Stimulated activated memory B cell treated with anti-CD40 and anti-IgM and Interleukin-4, amounts not matched to agents 10 μg/mL and 1 μg/mL and 100 μg/mL, for 72 hours (primary cell): ENCODE measurements at places on chromosomes 6 and 20.
A peak's percentile ranks its signal among the peaks of the same experiment; 100 is the strongest.

GRCh38 chr20:43942201-43942590, 27.5 kb downstream of the TOX2 start:
- no peak for ATAC-seq

DNA sequence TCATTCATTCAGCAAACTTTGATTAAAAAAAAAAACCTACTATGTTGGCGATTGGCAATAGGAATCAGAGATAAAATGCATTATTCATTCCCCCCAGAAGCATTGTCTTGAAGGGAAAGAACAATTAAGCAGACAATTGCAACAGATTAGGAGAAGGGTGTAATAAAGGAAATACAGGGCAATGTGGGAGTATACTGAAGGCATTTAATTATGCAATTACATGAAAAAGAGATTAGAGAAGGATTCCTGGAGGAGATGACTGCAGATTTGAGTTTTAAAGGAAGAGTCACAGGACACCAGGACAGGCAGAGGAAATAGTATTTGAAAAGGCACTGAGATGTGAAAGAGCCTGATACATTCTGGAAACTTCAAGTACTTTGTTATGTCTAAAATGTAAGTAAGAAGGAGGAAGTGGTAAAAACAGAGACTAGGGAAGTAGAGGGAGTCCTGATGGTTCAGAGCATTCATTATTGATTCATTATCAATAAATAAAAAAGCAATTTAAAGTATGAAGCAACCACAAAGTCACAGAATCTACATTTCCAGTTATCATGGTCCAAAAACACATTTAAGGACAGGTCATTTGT, 43.7 kb downstream of the THEMIS start:
- ATAC-seq: no peak

GRCh38 chr6:44024574-44025219, 102.6 kb downstream of the MRPL14 start:
- no peak for ATAC-seq

GRCh38 chr6:149383371-149383770, 16.7 kb upstream of the SUMO4 start:
- ATAC-seq: no peak

GRCh38 chr6:113495521-113495920, 361.6 kb upstream of the MARCKS start:
- ATAC-seq: no peak

DNA sequence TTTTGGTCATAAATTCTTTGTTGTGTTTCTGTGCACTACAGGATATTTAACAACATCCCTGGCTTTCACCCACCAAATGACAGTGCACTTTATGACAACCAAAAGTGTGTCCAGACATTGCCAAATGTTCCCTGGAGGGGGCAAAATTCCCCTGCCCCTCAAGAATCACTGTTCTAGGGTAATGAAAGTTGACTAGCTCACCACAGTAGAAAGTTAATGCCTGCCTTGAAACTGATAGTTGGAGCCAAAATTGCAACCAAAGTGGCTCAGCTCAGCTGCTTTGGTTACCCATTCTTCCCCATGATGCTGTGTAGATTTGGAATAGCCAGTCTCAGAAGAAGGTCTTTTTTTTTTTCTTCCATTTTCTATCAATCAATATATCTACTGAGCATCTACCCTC, 150.6 kb downstream of the RALGAPA2 start:
- peak; percentile 20 for ATAC-seq

DNA sequence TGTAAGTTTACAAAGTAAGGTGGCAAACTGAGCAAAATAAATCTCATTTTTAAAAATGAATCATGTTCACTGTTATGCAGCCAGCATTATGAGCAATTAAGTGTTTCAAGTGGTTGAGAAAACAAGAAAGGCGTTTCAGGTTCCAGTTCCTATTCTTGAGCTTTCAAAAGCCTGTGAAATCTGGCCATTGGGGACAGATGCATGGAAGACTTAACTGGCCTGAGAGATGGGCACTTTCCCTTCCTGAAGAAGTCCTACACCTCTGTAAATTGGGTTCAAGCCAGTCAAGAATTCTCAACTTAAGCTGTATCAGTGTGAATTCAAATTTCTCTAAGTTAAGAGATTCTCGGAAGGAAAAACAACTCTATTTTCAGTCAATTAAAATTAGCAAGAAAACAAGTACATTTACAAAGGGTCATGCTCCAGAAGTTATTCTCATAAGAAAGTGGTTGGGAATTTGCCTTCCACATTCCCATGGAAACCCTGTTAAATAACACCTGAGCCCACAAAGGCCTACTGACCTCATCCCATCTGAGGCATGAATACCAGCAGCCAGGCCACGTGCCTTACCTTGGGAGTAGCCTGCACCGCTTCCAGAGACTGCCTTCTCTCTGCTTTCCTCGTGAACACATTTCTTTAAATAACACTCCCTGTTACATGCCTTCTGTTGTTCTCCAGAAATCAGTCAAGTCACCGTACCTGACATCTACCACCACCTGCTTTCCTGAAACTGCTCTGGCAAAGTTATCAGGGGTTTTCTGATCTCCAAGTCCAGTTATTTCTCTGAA, 19.4 kb downstream of the MAP3K5 start:
- ATAC-seq: peak; percentile 68

DNA sequence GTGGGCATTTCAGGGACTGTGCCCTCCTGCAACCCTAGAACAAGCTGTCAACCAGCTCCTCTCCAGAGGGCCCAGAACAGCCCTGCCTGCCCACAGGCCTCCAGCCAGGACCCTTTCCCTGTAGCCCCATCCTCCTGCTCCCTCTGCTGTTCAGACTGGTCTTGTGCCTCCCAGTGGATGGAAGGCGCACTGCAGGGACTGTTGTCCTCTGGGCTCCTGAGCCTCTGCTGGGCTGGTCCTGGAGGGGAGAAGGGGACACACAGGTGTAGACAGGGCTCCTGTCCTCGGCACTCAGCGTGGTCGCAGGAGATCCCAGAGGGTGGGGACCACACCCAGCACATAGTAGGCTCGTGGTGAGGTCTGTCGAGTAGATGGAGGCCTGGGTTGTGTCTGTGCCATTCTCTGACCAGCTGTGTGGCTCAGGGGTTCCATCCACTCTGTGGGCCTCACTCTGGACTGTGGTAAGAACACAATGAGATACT, 11.5 kb downstream of the ITPR3 start:
- ATAC-seq: peak; percentile 17

- no peak for ATAC-seq
Measured at GRCh38 chr6:24925661-24926060, 10.1 kb downstream of the RIPOR2 start.

GRCh38 chr6:134436281-134436815, 118.4 kb upstream of the SGK1 start:
- ATAC-seq: peak; percentile 90

DNA sequence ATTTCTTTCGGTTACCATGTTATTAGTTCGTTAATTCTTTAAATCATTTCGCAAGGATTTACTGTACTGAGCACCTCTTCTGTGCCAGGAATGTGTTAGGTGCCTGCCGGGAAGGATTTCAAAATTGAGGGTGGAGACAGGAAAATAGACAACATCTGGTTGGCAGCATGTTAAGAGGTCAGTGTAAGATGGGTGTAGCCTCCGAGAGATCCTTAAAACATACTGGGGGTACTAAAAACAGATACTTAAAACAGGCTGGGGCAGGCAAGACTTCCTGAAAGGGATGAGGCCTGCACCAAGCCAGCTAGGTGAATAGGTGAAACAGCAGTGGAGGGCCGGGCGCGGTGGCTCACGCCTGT, 178.0 kb upstream of the SGK1 start:
- no peak for ATAC-seq

GRCh38 chr6:69578361-69578890, 218.4 kb downstream of the LMBRD1 start:
- ATAC-seq: no peak

DNA sequence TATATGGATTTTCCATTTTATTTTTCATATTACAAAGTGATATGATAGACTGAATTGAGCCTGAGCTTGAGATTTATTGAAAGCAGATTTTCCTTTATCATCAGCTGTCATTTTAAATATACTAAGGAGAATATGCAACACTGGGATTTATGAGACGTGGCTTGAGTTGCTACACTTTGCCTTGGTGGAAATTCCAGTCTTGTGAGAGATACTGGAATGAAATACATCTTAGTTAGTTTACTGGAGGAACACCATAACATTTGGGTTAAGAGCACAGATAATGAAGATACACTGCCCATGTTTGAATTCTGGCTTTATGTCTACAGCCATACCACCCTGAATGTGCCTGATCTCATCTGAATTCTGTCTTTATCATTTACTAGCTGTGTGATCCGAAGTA, 86.5 kb upstream of the IFNGR1 start:
- ATAC-seq: no peak

GRCh38 chr20:15625981-15626380, 947.3 kb downstream of the KIF16B start:
- no peak for ATAC-seq

DNA sequence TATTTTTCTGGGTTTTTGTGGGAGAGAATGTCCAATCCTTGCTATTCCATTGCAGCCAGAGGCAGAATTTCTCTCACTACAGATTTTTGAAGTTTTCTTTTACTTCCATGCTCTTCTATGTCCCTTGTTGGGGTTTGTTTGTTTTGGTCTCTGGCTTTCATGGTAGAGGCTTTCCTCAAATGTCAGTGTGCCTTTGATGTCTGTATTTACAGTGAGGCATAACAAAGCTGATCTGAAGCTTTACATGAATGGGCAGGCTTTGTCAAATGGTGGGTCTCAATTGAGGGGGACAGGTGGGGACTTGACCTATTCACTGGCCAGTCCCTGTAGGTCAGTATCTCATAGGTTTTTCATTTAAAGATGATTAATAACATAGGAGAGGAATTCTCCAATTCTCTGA, 8.6 kb upstream of the CARMIL1 start:
- ATAC-seq: no peak

DNA sequence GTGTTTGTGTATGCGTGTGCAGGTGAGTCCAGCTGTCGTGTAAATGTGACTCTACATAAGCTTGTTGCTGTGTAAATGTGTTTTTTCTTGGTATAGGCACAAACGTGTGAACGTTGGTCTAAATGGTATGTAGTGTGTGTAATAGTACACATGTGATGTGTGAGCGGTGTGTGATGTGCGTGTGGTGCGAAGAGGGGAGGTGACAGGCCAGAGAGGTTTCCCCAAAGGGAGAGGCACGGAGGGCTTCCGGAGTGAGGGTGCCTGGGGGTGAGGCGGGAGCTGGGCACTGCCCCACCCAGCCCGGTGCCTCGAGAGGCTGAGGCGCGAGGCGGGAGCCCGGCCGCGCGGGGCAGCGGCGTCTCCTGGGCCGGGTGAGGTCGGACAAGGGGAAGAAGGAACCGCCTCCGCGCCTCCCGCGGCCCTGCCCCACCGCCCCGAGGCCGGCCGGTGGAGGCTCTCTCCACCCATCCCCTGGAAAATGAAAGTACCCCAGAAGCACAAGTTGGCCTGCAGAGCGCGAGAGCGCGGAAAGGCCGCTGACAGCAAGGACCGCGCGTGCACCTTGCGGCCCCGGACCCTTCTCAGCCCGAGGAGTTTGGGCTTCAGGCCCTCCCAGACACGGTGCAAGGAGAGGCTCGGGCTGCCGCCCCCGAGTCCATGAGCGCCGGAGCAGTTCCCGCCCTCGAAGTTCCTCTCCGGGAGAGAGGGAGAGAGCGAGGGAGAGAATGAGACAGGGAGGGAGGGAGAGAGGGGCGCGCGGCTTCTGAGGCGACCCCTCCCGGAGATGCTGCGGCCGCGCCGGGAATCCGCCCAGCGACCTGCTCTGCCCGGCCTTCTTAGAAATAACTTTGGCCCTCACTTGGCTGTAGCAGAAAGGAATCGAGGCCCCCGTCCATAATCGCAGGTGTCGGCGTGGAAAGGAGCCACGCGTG, 43.2 kb upstream of the OSTM1 start:
- peak; percentile 62 for ATAC-seq

GRCh38 chr20:50624351-50625016, 66.9 kb downstream of the RIPOR3 start:
- ATAC-seq: no peak

- ATAC-seq: no peak
Measured at GRCh38 chr20:16350465-16350864, 222.8 kb downstream of the KIF16B start.

DNA sequence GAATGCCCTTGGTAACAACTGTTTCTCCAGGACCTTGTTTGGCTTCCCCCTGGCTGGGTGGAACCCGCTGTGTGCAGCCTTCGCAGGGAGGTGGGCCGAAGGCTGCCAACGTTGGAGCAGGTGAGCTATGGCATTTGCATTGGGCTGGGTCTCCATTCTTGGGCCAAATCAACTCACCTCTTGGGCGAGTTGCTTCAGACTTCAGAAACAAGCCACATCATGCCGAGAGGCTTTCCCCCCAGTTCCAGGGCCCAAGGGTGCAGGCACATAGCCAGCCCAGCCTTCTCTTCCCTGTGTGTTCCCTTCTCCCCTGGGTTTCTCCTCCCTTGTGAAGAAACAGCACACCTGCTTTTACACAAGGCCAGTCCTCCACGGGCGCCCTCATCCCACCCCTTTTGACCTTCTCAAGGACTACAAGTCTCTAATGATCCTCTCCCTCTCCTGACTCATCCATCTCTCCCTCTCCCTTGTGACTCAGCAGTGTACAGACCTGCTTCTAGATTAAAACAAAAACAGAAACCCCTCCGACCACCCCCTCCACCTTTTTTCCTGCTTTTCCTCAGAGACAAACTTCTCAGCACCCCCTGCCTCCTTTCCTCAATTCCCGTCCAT, 41.6 kb downstream of the FAM209B start:
- ATAC-seq: no peak

GRCh38 chr20:49282584-49283171, 4.8 kb upstream of the ZNFX1 start:
- ATAC-seq: no peak

DNA sequence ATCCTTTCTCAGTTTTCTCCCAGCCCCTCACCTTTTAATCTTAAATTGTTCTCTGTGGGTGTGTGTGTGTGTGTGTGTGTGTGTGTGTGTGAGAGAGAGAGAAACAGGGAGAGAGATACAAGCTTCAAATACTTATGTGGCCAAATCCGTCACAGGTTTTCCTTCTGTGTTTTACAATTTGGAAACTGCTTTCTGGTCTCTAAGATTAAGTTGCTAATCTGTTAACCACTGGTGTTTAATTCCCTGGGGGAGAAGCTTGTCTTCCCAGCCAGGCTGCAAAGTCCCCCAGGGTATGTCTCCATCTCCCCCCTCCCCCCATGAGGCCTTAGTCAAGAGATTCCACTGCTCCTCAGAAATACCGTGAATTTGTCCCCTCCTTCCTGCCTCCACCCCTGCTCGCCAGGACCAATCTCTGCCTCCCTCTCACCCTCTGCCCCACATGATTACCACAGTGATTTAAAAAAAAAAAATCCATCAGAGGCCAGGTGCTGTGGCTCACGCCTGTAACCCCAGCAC, 49.0 kb downstream of the RIPOR3 start:
- no peak for ATAC-seq

GRCh38 chr20:63787302-63787701, 43.8 kb downstream of the ZBTB46 start:
- no peak for ATAC-seq

DNA sequence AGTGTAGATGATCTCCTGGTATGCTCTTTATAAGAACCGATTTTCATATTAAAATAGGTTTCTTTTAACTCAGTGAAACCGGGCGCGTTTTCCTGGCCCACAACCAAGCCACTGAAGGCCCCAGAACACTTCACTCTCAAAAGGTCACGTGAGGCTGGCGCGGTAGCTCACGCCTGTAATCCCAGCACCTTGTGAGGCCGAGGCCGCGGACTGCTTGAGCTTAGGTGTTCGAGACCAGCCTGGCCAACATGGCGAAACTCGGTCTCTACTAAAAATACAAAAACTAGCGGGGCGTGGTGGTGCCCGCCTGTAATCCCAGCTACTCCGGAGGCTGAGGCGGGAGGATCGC, 402 bp upstream of the TAF8 start:
- ATAC-seq: no peak

GRCh38 chr20:6611911-6612605, 155.4 kb upstream of the BMP2 start:
- ATAC-seq: no peak
